ENCODE measurements at places on chromosomes 5 and 9. TPM values are rescaled to one million over a fixed set of nuclear protein-coding genes. Genes with fewer than 3 reads are reported as not detected.

- DNase-seq: peak; percentile 98
These were observed 666.4 kb upstream of the ZNF608 start for GRCh38 chr5:125412561-125413495.

- DNase-seq: no peak
These were observed 2.3 kb downstream of the MEGF9 start for GRCh38 chr9:120711841-120712538.

- DNase-seq: peak; percentile 97
These were observed 123.6 kb upstream of the CCDC112 start for GRCh38 chr5:115419846-115420585.

FBXO4 gene
- total RNA-seq: 18.6 TPM

C5orf46 gene
- total RNA-seq: not detected

DNA sequence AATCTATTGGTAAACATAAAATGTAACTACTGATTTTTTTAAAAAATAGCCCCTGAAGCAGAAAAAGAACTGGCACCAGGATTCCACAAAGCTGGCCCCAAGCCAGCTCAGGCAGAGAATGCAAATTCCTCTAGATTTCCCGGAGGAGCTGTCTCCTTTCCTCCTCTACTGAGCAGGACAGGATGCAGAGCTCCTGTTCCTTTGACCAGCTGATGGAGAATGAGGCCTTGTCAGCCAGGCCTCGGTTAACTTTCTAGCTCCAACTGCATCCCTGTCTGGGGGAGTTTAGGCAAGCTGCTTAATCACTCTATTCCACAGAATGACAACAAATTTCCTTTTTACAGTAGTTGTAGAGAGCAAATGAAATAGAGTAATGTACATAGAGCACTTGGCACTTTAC lies 155.5 kb downstream of the GNAQ start:
- peak; percentile 33 for DNase-seq

PFN3 gene
- not detected for total RNA-seq

ROPN1L gene
- 3.1 TPM for total RNA-seq

GRCh38 chr9:95726756-95727155 lies 148.7 kb upstream of the ERCC6L2 start:
- peak; percentile 56 for DNase-seq

DNA sequence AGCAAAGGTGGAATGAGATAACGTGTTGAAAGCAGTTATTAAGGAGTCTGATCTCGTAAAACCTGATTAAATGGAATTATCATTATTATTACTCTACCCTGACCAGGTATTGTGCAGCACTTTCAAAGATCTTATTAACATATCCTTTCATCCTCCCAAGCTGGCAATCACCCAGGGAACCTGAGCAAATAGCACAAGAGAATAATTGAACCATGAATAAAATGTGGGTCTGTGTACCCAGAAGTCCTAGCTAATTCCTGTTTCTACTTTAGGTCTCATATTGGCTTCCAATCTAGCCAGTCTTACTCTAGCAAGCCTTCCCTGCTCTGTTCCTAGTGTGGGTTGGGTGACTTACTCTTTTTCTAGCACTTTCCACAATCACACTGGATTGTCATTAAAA lies 162.2 kb upstream of the STK32A start:
- peak; percentile 45 for DNase-seq

DNA sequence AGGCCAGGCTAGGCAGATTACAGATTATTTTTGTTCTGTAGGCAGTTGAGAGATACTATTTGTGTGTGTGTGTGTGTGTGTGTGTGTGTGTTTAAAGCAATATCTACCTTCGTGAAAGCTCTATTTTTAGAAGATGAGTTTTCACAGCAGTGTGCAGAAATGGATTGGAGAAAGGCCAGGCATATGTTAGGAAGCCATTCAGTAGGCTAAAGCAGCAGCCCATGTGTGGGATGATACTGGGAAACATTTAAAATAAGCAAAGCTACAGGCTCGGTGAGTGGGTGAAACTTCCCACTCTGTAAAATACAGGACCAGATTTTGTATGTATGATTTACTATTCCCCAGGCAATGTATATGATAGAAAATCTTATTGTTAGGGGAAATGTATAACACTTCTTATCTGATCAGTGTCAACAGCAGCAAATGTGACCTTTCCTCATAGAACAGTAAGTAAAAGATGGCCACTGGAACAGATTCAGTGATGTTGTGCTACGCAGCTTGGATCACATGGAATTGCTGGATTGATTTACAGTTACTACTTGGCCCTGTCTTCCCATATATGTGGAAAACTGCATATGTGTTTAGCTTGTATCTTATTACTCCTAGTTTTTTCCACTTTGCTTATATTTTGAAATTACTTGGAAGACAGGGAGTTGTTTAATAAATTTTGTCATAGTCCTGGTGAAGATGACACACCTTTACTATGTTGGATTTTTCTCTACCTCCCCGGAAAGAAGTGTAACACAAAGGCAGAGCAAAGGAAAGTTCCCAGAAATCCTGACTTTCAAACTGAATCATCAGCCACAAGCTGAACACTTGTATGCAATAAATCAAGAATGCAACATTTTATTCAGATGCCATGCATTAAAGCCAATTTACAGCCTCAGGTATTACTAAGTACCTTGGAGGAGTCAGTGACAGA lies 1077.7 kb upstream of the SEMA6A start:
- peak; percentile 6 for DNase-seq

HTR1A gene
- 0.35 TPM for total RNA-seq

DNA sequence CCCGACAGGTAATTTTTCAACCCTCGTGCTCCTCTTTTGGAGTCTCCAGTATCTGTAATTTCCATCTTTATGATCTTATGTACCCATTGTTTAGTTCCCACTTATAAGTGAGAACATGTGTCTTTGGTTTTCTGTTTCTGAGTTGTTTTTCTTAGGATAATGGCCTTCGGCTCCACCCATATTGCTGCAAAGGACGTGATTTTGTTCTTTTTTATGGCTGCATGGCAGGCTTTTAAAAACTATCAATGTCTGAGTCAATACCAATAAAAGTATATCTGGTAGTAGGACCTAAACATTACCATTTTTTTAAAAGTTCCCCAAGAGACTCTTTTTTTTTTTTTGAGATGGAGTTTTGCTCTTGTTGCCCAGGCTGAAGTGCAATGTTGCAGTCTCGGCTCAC lies 3.9 kb upstream of the SLC26A2 start:
- no peak for DNase-seq

ESM1 gene
- not detected for total RNA-seq

DNA sequence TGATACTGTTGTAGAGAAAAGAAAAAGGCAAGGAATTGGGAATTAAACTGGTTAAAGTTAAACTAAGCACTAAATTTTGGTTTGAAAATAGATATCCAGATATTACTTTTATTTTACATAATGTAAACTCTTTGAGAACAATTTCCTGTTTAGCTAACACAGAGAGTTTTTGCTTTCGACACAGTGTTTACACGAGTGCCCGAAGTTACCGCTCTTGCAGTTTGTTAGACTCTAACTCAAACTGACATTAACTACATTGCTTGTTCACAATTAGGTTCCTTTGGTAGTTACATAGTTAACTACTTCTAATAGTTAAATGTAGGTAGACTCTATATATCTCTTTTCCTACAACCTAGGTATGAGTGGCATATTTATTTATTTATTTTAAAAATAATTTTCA lies 117.1 kb upstream of the CHD1 start:
- DNase-seq: no peak

DNA sequence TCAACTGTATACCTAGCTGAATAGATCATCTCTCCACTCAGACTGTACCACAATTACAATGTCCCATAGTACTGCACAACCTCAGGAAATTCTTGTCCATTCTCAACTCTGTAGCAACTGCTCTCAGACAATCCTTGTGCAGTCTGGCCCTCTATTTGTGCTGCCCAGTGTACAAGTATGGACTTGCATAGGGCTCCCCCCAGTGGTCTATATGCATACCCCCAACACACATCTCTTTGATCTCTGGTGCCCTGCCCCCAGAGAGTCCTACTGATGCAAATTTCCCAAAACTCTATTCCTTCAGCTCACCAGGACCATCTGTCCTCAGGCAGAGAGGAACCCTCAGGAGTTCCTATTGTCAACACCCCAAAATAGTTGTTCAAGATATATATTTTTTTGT lies 205.3 kb downstream of the SLCO4C1 start:
- DNase-seq: peak; percentile 13

GRCh38 chr5:133229931-133230664 lies 178.3 kb downstream of the HSPA4 start:
- peak; percentile 29 for DNase-seq

LCN1 gene
- not detected for total RNA-seq

DNA sequence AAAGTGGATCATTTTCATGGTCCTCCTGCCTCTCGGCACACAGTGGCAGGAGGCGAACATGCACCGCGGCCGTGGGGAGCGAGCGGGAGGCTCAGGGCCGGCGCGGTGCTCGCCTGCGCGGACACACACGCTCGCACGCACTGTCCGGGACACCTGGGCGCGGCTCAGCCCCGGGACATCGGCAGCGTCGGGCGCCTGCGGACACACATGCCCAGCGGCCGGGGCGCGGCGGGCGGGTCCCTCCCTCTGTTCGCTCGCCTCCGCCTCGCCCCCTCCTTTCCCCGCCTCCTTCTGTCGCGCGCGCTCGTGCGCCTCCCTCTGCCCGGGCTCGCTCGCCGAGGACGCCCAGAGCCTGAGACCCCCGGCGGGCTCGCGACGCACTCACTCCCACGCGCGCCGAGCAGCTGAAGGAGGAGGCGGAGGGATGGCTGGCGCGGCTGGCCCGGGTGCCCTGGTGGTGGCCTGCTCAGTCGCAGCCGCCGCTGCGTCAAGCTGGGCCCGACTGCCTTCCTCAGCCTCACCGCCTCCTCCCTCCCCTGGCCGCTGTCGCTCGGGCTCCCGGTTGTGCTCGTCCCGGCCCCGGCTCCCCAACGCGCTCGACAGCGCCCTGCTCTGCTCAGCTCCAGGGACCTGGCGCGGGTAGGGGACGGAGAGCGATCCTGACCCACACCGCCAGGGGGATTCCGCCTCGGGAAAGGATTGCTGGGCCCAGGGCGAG lies at the start of gene FRMD3:
Gene FRMD3, minus strand, starts transcription at position 230 of the 718 bp plus-strand sequence. Its CDS starts 170 bp downstream, at position 60.
- DNase-seq: peak; percentile 36

C8G gene
- total RNA-seq: 0.10 TPM

PCDHA6 gene
- total RNA-seq: 1.0 TPM

ALDOB gene
- total RNA-seq: not detected

DNA sequence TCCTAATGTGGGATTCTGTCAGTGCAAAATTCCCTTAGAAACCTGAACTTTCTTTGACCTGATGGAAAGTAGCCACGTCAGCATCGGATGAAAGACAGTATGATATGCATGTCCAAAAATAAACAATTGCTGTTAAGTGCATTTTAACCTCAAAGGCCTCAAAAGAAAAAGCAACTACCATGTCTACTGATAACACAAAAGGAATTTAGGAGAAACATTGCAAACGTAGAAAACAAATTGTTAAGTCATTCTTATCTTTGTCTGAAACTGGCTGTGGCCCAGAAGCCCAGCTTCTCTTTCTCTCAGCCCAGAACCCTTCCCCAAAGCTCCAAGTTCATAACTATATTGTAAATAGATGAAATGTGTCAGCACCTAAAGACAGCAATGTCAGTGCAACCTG lies 11.1 kb upstream of the LHFPL2 start:
- no peak for DNase-seq

DNA sequence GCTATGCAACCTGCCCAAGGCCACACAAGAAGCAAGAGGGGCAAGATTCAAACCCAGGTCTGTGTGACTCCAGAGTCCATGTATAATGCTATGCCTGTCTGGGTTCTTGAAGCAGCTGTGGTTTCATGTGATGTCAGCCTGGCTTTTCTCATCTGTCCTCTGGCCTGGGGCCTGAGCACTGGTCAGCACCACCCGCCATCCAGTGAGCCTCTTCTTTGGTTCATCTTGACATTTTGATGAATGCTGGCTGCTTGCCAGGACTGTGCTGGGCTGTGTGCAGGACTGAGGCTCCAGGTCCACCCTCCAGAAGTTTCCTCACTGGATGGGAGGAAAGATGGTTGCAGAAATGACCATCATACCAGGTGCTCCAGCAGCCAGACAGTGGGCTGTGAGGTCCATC lies 61.5 kb downstream of the TSTD2 start:
- no peak for DNase-seq

- DNase-seq: no peak
These were observed 961.7 kb upstream of the COX7C start for GRCh38 chr5:85656050-85656449.

- no peak for DNase-seq
These were observed 148.3 kb downstream of the CMYA5 start for GRCh38 chr5:79837761-79838551.

PCDHGA2 gene
- 1.2 TPM for total RNA-seq

GRCh38 chr9:73172901-73173215 lies 21.2 kb downstream of the ANXA1 start:
- DNase-seq: no peak

GLE1 gene
- 29.2 TPM for total RNA-seq

PTGER4 gene
- total RNA-seq: 1.6 TPM

DNA sequence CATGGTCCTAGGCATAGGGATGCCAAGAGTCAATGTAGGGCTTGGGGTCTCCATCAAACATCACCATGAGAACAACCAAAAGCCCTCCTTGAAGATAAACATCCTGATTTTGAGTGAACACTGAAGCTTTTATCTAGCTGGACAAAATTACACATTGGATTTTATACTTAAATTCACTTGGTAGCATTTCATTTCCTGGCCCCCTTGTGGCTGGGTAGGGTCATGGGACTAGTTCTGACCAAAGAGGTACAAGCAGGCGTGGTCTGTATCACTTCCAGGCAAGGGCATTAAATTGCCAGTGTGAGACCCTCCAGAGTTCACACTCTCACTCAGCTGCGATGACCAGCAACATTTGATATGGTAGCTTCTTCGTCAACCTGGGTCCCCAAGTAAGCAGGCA lies 320.3 kb downstream of the ACTL7B start:
- DNase-seq: no peak

- peak; percentile 96 for DNase-seq
These were observed 304.0 kb downstream of the PRELID2 start for GRCh38 chr5:145531038-145531734.

DNA sequence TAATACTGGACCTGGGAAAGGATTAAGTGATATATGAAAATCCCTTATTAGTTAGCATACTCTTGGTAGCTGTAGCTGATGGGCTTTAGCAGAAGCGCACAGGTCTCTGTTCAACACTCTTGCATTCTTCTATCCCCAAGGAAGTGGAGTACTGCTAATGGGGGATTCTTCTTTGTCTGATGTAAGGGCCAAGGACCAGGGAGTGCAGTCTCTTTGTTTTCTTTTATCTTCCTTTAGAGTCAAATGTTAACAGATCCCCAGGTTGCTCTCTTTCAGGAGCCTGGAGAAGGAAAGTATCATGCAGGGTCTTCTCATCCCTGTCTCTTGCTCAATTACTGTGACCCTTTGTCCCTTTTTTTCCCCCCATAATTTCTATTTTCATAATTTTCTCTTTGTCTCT lies 1146.9 kb upstream of the DMAC1 start:
- DNase-seq: no peak

PHF24 gene
- total RNA-seq: not detected

AFF4 gene
- total RNA-seq: 95.0 TPM

GRCh38 chr5:62431735-62432620 lies 19.4 kb downstream of the IPO11 start:
- no peak for DNase-seq
